ENCODE measurements at places on chromosomes 4 and X. TPM values are rescaled to one million over a fixed set of nuclear protein-coding genes. Genes with fewer than 3 reads are reported as not detected.

DNA sequence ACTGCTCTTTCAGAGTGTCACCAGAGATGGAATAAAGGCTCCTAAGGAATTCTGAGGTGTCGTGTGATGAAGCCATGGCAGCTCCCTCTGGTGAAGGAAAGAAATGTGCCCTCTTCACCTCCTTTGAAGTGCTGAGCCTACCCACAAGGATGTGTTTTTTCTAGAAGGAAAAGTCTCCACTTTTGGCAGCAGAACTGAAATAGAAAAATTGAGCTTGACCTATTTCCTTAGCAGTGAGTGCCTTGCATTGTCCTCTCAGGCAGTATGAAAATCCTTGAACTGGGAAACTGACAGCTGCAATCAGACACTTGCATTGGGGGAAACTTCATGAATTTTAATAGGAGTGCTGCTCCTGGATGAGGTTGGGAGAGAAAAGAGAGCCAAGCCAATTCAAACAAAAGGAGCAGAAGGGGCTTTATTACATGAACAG is 95.2 kb downstream of the DCLK2 start:
- DNase-seq = no peak

GRCh38 chr4:99252746-99253145 is 33.7 kb upstream of the ADH6 start:
- DNase-seq = no peak

- peak; percentile 16 for DNase-seq
These were observed 116.7 kb upstream of the TMEM164 start for GRCh38 chrX:109886122-109886761.

DNA sequence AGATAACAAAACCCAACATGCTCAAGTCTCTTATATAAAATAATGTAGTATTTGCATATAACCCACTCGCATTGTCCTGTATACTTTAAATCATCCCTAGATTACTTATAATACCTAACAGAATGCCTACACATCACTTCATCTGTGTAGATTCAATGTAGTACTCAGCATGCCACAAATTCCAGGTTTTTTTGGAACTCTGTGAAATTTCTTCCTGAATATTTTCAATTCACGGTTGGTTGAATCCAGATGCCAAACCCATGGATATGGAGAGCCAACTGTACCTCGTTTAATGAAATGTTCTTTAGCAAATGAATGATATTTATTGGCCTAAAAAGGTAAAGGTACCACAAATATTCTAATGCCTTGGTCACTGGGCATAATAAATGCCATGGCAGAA is 24.8 kb downstream of the CCNI start:
- no peak for DNase-seq

DNA sequence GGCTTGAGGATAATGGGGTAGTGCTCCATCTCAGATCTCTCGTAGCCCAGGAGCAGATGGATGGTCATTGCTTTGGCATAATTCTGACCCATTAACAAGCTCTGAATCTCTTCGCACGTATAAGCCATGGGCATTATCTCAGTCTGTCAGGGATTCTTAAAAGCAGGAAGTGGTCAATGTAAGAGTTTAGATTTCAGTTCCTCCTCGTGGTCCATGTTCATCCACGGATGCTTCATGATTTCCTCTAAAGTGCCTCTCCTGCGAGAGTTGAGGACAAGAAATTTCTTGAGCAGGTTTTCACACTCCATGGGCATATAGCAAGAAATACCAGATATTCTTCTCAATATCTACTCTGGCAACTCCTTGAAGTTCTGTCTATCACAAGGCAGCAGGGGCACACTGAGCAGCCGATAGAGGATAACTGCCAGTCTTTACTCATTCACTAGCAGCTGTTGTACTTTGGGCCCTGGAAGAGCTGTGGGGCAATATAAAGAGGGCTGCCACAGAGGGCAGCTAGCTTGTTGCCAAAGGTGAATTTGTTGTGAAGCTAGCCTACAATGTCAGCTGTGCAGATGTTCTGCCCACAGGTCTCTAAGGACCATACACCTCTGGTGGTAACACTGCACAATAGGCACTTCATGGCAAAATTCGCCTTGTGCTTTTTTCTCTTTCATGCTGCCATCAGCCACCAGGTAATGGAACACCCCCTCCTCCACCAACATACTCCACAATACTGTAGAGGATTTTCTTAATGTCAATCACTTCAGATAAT is 52.0 kb upstream of the WDR17 start:
- no peak for DNase-seq

GRCh38 chr4:12926189-12927066 is 557.7 kb downstream of the RAB28 start:
- no peak for DNase-seq

GRCh38 chr4:6123976-6124375 is 76.4 kb downstream of the JAKMIP1 start:
- DNase-seq = no peak

GRCh38 chr4:126130215-126130614 is 815.5 kb downstream of the FAT4 start:
- DNase-seq = no peak

DNA sequence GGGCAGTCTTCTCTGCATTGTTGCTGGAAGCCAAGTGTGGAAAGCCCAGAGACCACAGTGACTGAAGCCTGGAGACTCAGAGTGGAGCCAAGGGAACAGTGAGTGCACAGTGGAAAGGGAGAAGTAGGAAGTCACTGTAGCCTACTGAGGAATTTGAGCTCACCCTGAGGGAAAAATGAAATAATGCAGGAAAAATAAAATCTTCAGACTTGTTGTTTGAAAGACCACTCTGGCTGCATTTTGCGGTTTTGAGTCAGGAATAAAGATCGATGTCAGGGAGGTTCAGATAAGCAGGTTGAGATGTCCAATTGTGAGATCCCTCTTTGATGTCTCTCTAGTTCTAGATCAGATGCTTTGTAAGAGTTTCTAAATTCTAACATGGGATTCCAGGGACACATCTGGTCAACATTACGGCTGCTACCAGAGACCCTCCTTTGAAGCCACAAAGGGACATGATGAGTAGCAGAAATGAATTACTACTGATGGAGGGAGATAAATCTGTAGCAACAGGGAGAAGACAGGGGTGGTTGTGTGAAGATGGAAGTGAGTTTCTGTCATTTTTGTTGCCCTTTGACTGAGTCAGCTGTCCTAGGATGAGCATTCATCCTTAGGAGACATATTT is 8.4 kb downstream of the ADH4 start:
- no peak for DNase-seq

The ARSJ gene
- polyA plus RNA-seq = not detected

The GAGE12J gene
- polyA plus RNA-seq = not detected

The CT45A2 gene
- not detected for polyA plus RNA-seq
